ENCODE measurements at places on chromosomes 3 and 15. TPM values are rescaled to one million over a fixed set of nuclear protein-coding genes. Genes with fewer than 3 reads are reported as not detected.
A peak's percentile ranks its signal among the peaks of the same experiment; 100 is the strongest.

The MESP1 gene
- total RNA-seq: 2.8 TPM

The UROC1 gene
- not detected for total RNA-seq

The ADGRG7 gene
- total RNA-seq: not detected

The EEF1AKMT4 gene
- 3.4 TPM for total RNA-seq

The PLSCR4 gene
- total RNA-seq: 56.9 TPM

The GP9 gene
- 0.50 TPM for total RNA-seq

The SLC51B gene
- total RNA-seq: not detected

The SNTN gene
- not detected for total RNA-seq

The CPNE9 gene
- 0.33 TPM for total RNA-seq

The AMOTL2 gene
- total RNA-seq: 177 TPM

The MAP3K13 gene
- total RNA-seq: 44.9 TPM

DNA sequence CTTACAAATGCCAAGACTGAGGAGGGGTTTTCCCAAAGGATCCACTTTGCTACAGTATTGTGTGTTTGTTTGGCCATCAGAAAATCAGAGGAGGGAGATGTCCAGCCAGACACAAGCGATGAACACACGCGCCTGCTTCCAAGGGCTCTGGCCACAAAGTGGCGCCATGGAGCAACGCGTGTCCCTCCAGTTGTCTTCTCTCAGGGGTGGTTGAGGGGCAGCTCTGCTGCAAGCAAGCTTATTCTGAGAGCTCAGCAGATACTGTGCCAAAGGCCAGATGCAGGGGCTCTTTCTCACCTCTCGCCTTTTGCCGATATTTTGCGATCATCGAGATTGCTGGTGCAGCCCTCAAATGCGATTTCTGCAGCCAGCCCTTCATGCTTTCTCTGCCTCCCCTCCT is 88.9 kb upstream of the OSBPL11 start:
- H3K36me3 ChIP-seq: no peaks in the 10 kb centered on the region
- H3K27me3 ChIP-seq: no peaks in the 10 kb centered on the region
- peaks cover 21% of the 10 kb centered on the region for H3K4me1 ChIP-seq

- peak; percentile 92 for DNase-seq
- H3K27ac ChIP-seq: peak overlapping the region; percentile 96
- H3K4me3 ChIP-seq: peak overlapping the region; percentile 76
- no peaks in the 10 kb centered on the region for H3K27me3 ChIP-seq
- peaks cover 37% of the 10 kb centered on the region for H3K4me1 ChIP-seq
Observed at GRCh38 chr3:48919215-48920138, 835 bp downstream of the ARIH2 start.

DNA sequence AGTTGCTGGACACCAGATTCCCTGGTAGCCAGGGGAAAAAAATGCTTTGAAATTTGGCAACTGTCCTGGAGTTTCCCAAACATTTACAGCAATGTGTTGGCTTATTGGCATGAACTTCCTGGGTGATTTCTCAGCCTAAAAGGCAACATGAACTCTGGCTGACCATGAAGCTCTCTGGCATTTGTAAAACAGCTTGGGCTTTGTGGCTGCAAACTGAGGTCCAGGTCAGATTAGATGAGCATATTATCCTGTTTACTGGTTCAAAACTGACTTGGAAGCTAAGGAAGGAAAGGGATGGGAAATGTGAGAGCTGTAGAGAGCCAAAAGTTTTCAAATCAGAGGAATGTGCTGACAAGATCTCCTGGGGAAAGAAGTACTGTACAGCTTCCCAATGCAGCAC is 139.0 kb downstream of the P3H2 start:
- H3K4me1 ChIP-seq: peaks cover 28% of the 10 kb centered on the region
- no peak overlapping the region for H3K4me3 ChIP-seq
- H3K27ac ChIP-seq: peak overlapping the region; percentile 48
- H3K36me3 ChIP-seq: no peaks in the 10 kb centered on the region
- H3K27me3 ChIP-seq: no peaks in the 10 kb centered on the region
- DNase-seq: no peak

- no peaks in the 10 kb centered on the region for H3K4me1 ChIP-seq
- no peaks in the 10 kb centered on the region for H3K36me3 ChIP-seq
- no peaks in the 10 kb centered on the region for H3K27me3 ChIP-seq
- no peak overlapping the region for H3K27ac ChIP-seq
- DNase-seq: no peak
- no peak overlapping the region for H3K4me3 ChIP-seq
Observed at GRCh38 chr15:48914717-48915116, 36.8 kb downstream of the EID1 start.

GRCh38 chr3:169662132-169662842 is 1.2 kb downstream of the MECOM start:
- no peak for DNase-seq
- peak overlapping the region; percentile 81 for H3K4me3 ChIP-seq
- peak overlapping the region; percentile 90 for H3K27ac ChIP-seq
- peaks cover 70% of the 10 kb centered on the region for H3K27me3 ChIP-seq
- H3K36me3 ChIP-seq: no peaks in the 10 kb centered on the region
- peaks cover 55% of the 10 kb centered on the region for H3K4me1 ChIP-seq

DNA sequence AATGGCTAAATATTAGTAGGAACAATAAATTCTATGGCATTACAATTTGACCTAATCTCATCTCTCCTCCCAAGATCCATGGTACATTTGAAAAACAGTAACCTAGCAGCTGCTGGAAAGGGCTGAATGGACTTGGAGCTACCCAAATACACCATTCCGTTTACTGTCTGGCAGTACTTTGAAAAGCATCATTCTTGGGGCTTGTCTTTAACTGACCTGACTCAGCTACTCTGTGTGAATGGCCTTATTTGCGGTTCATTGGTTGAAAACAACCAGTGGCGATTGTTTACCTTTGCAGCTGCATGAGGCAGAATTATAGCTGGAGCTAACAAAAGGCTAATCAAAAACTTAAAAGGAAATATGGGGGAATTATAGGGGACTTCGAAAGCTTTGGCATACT is 311.2 kb upstream of the MCTP2 start:
- H3K4me3 ChIP-seq: no peak overlapping the region
- no peak for DNase-seq
- H3K27ac ChIP-seq: no peak overlapping the region
- H3K27me3 ChIP-seq: no peaks in the 10 kb centered on the region
- H3K4me1 ChIP-seq: no peaks in the 10 kb centered on the region

- no peaks in the 10 kb centered on the region for H3K36me3 ChIP-seq
- H3K4me1 ChIP-seq: no peaks in the 10 kb centered on the region
- no peak overlapping the region for H3K4me3 ChIP-seq
- DNase-seq: no peak
- no peak overlapping the region for H3K27ac ChIP-seq
Observed at GRCh38 chr15:42062284-42062806, 32.0 kb downstream of the PLA2G4D start.

DNA sequence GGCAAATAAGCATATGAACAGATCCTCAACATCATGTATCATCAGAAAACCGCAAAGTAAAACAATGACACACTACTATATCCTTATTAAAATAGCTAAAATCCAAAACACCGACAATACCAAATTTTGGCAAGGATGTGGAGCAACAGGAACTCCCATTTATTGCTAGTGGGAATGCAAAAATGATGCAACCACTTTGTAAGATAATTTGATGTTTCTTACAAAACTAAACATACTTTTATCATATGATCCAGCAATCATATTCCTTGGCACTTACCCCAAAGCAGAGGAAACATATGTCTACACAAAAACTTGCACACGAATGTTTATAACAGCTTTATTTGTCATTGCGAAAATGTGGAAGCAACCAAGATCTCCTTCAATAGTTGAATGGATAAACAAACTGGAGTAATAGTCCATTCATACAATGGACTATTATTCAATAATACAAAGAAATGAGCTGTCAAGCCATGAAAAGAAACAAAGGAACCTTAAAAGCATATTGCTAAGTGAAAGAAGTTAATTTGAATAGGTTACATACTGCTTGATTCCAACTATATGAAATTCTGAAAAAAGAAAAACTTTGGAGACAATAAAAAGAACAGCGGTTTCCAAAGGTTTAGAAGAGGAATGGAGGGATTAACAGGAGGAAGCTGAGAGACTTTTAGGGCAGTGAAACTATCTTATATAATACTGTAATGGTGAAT is 172.0 kb downstream of the VPS13C start:
- no peak overlapping the region for H3K4me3 ChIP-seq
- no peaks in the 10 kb centered on the region for H3K27me3 ChIP-seq
- DNase-seq: no peak

DNA sequence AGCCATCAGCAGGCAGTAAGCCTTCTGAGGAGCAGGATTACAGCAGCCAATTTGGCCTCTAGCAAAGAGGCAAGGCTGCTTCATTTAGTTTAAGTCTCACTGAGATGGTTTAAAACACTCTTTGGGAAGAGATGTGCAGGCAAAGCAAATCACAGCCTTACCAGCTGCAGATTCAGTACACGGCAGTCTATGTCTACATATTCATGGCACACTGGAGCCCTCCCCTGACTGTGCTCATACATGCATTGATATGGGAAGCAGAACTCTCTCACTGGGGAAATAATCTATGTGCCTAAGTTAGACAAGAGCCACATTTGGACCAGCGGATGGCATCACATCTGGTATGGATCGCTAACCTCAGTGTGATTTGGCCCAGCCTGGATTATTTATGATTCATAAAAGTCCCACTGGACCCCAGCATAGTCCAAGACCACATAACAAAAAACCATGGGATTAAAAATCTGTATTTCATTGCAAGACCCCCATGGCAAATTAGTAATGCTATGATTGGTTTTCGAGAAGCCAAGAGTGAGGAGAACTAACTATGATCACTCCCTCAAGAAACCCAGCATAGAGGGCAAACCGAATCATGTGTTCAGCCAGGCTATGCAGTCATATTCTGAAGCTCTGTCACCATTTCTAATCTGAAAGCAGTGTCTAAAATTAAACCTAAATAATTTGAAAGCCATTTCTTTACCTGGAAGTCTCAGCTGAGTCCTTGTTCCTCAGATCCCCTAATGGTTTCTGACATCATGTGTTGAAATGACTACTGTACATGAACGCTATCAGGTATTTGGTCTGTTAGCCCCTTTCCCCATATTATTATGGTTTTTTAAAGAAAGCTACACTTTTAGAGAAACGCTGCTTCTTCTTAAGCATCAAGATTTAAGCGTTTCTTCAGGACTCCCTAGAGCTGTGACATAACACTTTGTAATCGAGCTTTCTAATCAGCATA is 1.2 kb downstream of the PRICKLE2 start:
- peaks cover 94% of the 10 kb centered on the region for H3K4me1 ChIP-seq
- H3K27me3 ChIP-seq: no peaks in the 10 kb centered on the region
- peak overlapping the region; percentile 46 for H3K4me3 ChIP-seq
- H3K36me3 ChIP-seq: no peaks in the 10 kb centered on the region

DNA sequence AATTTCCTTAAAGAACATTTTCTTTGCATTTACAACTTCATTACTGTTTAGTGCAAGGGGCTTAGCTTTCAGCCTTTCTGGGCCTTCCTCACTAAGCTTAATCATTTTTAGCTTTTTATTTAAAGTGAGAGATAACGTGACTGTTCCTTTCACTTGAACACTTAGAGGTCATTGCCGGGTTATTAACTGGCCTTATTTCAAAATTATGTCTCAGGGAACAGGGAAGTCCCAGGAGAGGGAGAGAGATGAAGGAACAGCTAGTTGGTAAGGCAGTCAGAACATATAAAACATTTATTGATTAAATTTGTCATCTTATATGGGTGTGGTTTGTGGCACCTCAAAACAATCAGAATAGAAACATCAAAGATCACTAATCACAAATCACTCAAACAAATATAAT is 268.7 kb downstream of the TIGIT start:
- H3K36me3 ChIP-seq: no peaks in the 10 kb centered on the region
- DNase-seq: no peak
- no peak overlapping the region for H3K4me3 ChIP-seq
- no peak overlapping the region for H3K27ac ChIP-seq
- H3K4me1 ChIP-seq: peaks cover 20% of the 10 kb centered on the region

DNA sequence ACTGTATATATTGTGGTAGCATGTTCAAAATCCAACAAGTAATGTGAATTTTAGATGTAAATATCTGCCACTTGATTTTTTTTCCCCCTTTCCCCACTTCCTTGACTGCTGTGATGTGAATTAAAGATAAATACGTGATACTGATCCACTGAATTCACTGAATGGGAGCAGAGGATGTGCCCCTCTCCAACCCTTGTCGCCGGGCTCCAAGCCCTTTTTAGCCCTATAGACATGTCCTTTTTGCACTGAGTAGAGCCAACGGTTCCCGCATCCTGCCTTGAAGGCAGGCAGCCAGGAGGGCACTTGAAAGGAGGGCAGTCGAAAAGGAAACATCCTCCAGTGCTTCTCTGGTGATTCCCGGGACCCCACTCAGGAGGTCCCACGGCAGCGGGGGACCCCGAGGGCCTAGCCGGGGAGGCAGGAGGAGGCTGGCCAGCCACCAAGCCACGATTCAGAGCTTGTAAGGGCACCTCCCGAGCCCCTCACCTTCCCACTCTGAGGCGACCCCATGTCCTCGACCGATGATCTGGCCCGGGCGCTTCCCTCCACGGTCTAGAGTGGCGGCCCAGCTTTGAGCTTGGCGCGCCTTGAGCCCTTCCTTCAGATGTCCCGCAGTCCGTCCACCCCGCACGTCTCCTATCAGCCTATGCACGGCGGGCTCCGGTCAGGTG is 901 bp upstream of the MANF start:
- H3K27ac ChIP-seq: peak overlapping the region; percentile 95
- no peaks in the 10 kb centered on the region for H3K27me3 ChIP-seq
- peaks cover 33% of the 10 kb centered on the region for H3K4me1 ChIP-seq
- no peak for DNase-seq
- peaks cover 11% of the 10 kb centered on the region for H3K36me3 ChIP-seq
- H3K4me3 ChIP-seq: peak overlapping the region; percentile 83

DNA sequence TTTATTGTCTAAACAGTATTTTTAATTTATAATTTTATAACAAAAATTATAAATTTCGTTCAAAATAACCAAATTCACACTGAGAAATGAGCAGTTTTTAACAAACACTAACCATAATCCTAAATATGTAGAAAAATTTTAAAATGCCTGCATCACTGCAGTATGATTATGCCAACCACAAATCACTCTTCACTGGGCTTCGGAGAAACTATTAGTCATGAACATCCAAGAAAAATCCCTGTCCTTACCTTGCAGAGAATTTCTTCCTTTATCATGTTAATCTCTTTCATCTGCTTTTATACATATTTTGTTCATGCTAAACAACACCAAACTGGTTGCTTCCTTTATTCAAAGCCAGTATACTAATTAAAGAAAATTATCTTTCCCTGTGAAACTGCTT is 511.0 kb upstream of the ALCAM start:
- H3K4me1 ChIP-seq: no peaks in the 10 kb centered on the region
- no peaks in the 10 kb centered on the region for H3K27me3 ChIP-seq
- H3K27ac ChIP-seq: no peak overlapping the region
- no peak for DNase-seq
- H3K4me3 ChIP-seq: no peak overlapping the region

GRCh38 chr3:105398437-105398836 is 31.7 kb downstream of the ALCAM start:
- no peak overlapping the region for H3K4me3 ChIP-seq
- H3K36me3 ChIP-seq: no peaks in the 10 kb centered on the region
- no peaks in the 10 kb centered on the region for H3K4me1 ChIP-seq
- DNase-seq: no peak
- no peak overlapping the region for H3K27ac ChIP-seq

DNA sequence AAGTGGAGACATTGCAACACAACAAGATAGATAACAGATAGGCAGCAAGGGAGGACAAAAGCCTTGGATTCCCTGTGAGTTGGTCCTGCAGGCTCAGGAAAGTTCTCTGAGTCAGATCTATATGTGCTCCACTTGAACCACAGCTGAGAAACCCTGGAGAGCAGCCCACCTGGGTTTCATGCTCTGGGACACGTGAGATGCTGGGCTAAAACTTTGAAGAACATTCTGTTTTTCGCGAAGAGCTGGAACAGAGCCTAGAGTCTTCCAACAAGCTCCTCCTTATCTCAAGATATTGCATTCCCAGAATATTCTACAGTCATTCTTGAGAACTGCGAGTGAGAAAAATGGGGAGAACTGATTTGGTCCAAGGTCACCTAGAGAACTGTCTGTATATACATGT is 583.0 kb upstream of the ROBO1 start:
- H3K27me3 ChIP-seq: no peaks in the 10 kb centered on the region
- H3K36me3 ChIP-seq: no peaks in the 10 kb centered on the region
- no peak overlapping the region for H3K27ac ChIP-seq

Data from esophagus muscularis mucosa (tissue), 4 donors.